NCI-H1436 (cell line): ENCODE measurements at places on chromosomes 7 and 10.

- DNase-seq, result no peak
Observed at GRCh38 chr7:149529136-149529718, 31.6 kb upstream of the ZNF746 start.

DNA sequence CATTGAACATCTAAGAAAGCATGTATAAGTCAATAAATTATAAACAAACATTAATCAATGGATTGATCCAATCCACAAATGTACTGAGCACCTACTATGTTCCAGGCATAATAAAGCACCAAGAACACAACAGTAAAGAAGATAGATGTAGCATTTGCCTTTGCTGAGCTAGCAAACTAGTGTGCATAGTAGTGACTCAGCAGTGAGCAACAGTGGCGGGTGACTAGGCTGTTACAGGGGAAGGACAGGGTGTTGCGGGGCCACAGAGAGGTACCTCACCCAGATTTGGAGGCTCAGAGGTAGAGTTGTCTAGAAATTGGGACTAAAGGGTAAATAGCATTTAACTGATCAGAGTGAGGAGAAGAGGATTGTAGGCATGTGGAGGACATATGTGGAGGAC is 83.6 kb downstream of the NXPH1 start:
- DNase-seq, result no peak

GRCh38 chr10:79184145-79184625 is 115.4 kb downstream of the ZMIZ1 start:
- peak; percentile 76 for DNase-seq

GRCh38 chr10:1089017-1089689 is 33.0 kb downstream of the WDR37 start:
- no peak for DNase-seq

- no peak for DNase-seq
Observed at GRCh38 chr10:116450861-116451260, 23.2 kb downstream of the PNLIPRP3 start.

GRCh38 chr10:1903982-1904381 is 166.7 kb upstream of the ADARB2 start:
- no peak for DNase-seq

GRCh38 chr10:103350517-103351260 is at the start of gene PCGF6:
PCGF6 (minus strand) TSS chr10:103351140; CDS start chr10:103351066, 74 bp downstream.
- DNase-seq, result peak; percentile 75

- DNase-seq, result peak; percentile 13
Observed at GRCh38 chr7:28354601-28355402, 57.5 kb upstream of the CREB5 start.

GRCh38 chr10:34281661-34282582 is 533.2 kb downstream of the PARD3 start:
- no peak for DNase-seq

GRCh38 chr10:48957361-48958151 is 17.9 kb upstream of the LRRC18 start:
- no peak for DNase-seq

DNA sequence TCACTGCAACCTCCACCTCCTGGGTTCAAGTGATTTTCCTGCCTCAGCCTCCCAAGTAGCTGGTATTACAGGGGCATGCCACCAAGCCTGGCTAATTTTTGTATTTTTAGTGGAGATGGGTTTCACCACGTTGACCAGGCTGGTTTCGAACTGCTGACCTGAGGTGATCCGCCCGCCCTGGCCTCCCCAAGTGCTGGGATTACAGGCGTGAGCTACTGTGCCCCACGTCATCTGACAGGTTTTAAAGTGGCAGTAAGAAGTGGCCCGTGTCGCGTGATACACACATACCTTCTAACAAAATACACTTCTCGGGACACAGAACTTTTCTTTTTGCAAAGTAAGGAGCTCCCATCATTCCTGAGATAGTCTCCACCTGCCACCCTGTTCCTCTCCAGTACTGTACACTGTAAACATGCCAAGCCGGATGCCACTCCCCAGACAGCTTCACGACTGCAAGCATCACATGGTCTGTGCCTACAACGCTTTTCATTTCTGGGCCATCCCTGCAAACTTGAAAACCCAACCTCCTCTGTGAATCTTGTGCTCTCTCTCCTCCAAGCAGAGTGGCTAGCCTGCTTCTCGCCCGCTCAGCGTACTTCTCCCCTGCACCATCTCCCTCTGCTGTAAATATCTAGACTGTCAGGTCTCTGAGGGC is 256.3 kb upstream of the KLF14 start:
- DNase-seq, result no peak

GRCh38 chr7:27163288-27164044 is 1.9 kb downstream of the HOXA9 start:
- DNase-seq, result no peak

GRCh38 chr10:75165684-75166622 is 44.6 kb upstream of the VDAC2 start:
- no peak for DNase-seq

- DNase-seq, result no peak
Observed at GRCh38 chr7:140451716-140452115, 27.6 kb downstream of the MKRN1 start.

- no peak for DNase-seq
Observed at GRCh38 chr10:28873540-28873939, 196.2 kb downstream of the BAMBI start.

- DNase-seq, result no peak
Observed at GRCh38 chr10:119315128-119316001, 108.0 kb downstream of the GRK5 start.
